ENCODE measurements at places on chromosomes 2 and 18. TPM values are rescaled to one million over a fixed set of nuclear protein-coding genes. Genes with fewer than 3 reads are reported as not detected.

- DNase-seq = no peak
Observed at GRCh38 chr2:217414429-217414828, 554.6 kb upstream of the TNP1 start.

ACKR3 gene
- 57.6 TPM for total RNA-seq

DNA sequence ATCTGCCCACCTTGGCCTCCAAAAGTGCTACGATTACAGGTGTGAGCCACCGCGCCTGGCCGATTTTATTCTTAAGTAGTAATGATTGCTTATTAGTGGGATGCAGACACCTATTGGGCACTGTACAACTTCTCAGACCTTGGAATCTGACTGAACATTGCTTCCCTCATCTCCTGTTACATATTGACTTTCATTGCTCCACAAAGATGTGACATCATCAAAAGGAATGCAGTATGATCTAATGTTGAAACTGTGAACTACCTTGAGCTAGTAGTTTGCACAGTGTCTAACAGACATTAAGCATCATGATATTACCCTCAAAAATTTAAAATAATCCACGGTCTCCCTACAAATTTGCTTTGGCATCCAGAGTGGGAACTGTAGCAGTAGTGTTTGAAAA, 109.8 kb upstream of the SIX2 start:
- DNase-seq = no peak

SAG gene
- total RNA-seq = not detected

DNA sequence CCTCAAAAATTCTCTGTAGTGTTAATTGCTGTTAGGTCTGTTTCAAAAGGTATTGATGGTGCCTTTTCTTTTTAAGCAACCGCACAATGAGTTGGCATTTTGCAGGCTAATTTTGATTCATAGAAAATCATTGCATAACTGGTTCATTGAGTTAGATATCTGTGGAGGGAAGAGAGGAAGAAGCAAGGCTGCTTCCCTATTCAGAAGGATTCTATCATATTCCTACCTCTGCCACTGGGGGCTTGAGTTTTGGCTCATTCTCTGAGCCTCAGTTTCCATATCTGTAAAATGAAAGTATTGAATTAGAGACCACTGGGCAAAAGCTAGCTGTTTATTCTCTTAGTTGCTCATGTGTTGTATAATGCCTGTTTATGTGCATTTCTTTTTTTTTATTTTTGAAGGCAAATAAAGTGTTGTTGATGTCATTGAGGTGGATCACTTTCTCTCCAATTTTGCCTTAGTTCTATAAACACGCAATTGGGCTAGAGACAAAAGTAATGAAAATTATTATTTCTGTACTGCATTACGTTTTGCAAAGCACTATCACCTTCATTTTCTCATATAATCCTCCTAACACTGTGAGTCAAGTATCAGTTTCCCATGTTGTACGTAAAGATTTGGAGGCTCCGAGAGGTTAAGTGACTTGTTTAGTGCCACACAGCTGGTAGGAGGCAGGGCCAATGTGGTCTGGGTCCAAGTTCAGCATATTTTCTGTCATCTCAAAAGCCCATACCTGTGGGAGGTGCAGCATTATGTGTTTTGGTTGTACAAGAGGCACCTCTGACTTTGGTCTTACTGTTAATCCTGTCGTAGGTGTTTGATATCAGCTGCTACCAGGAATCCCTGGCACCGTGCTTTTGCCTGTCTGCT, 5.9 kb downstream of the TRIB2 start:
- no peak for DNase-seq

- no peak for DNase-seq
Observed at GRCh38 chr2:174597345-174598047, at the start of gene WIPF1. Gene WIPF1, minus strand, starts transcription at chr2:174597804. Its CDS starts 12,231 bp downstream, at chr2:174585573.

Data from tibial nerve (tissue), 4 donors.